Stimulated activated CD4-positive, alpha-beta T cell treated with anti-CD3 and anti-CD28 coated beads, Interleukin-15, amount 100 ng/mL, for 24 hours (primary cell): ENCODE measurements at places on chromosomes 6 and 20.

DNA sequence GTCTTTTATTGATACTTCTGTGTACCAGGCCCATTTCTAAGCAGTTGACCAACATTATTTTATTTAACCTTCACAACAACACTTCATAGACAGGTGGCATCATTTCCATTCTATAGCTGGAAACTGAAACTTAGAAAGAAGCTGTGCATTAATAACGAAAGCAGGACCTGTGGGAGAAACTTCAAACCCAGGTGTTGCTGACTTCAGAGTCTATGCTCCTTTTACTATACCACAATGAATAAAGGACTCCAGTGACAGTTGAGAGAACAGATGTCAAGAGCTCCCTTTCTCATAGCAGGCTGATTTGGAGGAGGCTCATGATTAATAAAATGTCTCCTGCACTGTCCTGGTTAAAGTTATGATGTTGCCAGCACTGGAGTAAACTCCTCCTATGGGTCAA is 56.6 kb upstream of the POU3F2 start:
- DNase-seq = no peak

DNA sequence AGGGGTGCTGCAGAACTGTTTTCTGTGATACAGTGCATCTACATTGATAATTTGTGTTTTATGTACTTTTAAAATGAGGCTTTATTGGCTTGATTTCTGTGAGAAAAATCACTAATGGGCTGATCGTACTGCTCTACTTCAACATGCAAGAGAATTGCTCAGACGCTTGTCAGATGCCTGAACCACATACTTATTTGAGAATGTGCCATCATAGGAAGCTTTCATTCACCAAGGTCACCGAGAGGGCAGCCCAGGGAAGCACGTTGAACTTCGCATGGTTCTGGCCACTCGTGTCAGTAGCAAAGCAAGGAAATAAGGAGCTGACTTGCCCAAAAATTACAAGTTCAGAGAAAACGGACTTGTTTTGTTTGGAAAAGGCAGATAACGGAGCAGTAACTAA is 168.5 kb upstream of the AKAP12 start:
- DNase-seq = no peak

- DNase-seq = no peak
Measured at GRCh38 chr20:34124469-34125249, 12.6 kb upstream of the EIF2S2 start.

DNA sequence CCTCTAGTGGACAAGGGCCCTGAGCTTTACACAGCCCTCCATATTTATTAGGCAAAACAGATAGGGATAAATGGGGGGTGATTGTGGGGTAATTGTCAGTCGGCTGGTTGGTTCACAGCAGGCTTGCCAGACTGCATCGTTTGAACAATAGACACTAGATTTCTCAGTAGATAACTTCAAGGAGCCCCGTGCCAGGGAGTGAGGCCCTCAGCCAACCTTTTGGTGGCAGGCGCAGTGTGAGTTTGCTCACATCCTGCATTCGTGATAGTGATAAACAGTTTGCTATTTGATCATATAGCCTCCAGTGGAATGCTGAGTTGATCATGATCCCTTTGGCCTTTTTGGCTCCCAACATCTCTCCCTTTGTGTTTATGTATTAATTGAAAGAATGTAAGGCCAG is 3.6 kb upstream of the ABHD12 start:
- no peak for DNase-seq

GRCh38 chr20:13430346-13431002 is 208.3 kb downstream of the TASP1 start:
- DNase-seq = peak; percentile 30

GRCh38 chr6:167232356-167232755 is 58.8 kb upstream of the UNC93A start:
- no peak for DNase-seq

DNA sequence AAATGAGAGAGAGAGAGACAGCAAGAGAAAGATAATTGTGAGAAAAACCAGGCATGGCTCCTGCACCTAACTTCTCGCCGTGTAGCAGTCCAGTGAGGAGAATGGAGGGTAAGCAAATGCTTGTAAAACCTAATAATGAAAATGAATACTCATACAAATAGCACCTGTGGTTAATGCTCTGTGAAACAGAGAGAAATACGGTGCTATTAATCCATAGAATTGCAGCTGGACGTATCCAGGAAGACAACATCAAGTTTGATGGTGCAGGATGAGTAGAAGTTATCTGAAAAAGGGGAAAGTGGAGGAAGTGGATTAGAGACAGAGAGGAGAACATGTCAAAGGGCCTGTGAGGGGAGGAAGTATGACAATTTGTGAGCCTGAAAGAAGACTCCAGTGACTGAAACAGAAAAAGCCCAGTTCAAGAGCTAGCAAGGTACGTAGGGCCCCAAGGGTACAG is 89.4 kb upstream of the PAK5 start:
- DNase-seq = no peak

DNA sequence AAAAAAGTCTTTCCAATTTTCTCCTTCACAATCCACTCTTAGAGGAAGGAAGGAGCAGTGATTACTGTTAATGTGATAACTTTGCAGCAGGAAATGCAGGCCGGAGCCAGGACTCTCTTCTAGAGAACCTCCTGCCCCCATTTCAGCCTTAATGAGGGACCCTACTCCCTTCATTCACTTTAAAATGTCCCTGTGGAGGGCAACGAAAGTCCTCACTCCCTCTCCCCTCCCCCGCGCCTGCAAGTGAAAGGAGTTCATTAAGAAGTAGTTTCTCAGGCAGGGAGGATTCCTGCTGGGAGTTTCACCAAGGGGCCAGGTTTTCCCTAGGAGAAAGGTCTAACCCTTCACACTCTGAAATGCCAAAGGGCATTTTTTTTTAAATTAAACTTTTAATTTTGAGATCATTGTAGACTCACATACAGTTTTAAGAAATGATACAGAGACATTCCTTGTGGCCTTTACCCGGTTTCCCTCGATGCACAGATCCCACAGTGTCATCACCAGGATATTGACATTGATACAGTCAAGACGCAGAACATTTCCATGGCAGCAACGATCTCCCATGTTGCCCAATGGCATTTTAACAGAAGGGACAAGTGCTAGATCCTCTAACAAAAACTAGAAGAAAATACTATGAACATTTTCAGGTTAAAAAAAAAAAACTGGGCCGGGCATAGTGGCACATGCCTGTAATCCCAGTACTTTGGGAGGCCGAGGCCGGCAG is 6.8 kb upstream of the COMMD7 start:
- DNase-seq = no peak

GRCh38 chr6:56510984-56511531 is 131.6 kb downstream of the DST start:
- no peak for DNase-seq

GRCh38 chr20:54131675-54132611 is 41.8 kb downstream of the CYP24A1 start:
- no peak for DNase-seq

GRCh38 chr6:53119349-53119748 is 29.3 kb downstream of the GCM1 start:
- no peak for DNase-seq

DNA sequence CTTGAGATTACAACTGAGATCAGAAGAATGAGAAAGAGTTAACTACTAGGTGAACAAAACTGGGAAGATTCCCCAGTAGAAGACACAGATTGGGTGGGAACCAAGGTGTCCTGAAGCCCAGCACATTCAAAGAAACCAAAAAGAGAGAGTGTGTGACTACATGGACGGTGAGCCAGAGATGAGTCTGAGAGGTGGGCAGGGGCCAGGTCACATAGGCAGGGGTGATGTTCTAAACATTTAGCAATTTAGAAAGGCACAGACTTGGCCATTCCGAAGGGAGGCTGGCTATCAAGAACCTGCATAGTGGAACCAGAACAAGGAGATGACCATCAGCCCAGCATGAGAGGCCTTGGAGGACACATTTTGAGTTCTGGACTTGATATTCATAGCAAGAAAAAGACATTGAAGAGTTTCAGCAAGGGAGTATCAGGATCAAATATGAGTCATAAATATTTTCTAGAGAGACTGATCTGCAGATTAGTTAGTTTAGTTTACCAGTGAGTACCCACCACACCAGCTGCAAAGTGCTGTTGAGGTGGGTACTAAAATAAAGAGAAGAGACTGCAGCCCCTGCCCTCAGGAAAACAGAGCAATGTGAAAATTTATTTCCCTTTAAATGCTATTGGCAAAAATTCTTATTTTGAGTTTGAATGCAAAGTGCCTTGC is 340.5 kb upstream of the PRDM1 start:
- no peak for DNase-seq

- no peak for DNase-seq
Measured at GRCh38 chr6:80502871-80503270, 396.4 kb downstream of the BCKDHB start.

DNA sequence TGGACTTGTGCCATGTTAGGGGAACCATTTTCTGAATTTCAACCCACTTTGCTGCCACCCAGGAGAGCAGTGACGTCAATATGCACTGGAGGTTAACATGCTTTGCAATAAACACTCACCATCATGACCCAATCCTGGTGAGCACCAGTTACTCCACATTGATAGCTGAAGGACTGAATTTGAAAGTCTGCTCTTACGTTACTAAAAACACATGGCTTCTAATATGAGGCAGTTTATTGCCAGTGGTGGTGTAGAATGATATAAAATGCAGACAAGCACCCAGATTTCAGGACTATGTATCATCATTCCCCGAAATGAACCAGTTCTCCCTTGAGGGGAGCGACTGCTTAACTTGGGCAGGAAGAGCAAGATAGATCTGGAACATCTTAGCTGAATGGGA is 23.8 kb downstream of the RFPL4B start:
- DNase-seq = no peak

GRCh38 chr6:144840619-144841018 is 555.5 kb downstream of the UTRN start:
- DNase-seq = no peak

- no peak for DNase-seq
Measured at GRCh38 chr6:14929291-14929690, 316.6 kb upstream of the JARID2 start.

DNA sequence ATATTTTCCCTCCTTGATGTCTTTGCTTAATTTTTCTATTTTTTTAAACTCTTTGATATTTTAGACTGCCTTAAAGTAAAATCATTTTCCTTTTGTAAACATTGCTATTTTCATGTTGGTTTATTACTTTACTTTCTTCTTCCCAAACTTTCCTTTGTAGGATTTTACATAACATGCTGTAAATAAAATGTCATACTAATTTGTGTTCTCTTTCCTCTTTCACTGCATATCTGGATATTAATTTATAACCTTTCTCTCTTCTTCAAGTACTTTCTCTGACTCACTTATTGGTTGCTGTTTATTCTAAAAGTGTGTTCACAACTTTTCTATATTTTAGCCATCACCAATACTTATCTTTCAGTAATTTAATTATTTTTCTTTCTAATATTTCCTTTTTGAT is 9.3 kb upstream of the POM121L2 start:
- DNase-seq = no peak

GRCh38 chr6:55958790-55959189 is 83.4 kb upstream of the BMP5 start:
- no peak for DNase-seq

GRCh38 chr20:43666376-43667328 is at the start of gene MYBL2:
MYBL2 (plus strand) TSS chr20:43667114; CDS start chr20:43667284, 170 bp downstream.
- peak; percentile 77 for DNase-seq

DNA sequence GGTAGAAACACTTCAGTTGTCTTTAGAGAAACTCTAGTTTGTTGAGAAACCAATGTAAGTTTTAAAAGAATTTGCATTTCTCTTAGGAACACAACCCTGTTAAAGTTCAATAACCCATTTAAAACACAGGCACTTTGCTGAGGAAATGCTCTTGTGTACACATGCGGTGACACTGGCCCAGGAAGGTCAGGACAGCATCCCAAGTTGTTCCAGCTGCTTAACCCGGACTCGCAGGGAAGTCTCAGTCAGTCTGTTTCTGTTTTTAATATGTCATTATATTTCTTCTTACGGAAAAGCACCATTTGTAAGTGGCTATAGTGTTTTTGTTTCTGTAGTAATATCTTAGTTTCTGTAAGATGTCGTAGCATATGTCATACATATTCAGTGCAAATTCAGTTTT is 36.9 kb downstream of the RIN2 start:
- no peak for DNase-seq

DNA sequence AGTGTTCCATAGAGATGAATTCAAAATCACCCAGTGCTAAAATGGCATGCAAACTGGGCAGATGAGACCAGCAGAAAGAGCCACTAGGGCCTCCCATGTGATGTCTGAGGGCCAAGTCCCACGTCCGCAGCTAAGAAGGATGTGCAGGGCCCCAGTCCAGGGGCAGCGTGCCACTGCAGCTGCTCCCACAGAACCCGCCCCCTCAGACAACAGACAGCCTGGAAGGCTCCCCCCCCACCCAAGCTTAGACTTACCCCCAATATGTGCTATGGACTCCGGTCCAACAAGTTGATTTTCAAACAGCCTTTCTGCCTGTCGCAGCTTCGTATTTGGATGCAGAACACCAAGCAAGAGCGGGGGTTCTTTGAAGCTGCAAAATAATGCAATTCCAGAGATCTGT is 14.0 kb downstream of the APMAP start:
- no peak for DNase-seq

DNA sequence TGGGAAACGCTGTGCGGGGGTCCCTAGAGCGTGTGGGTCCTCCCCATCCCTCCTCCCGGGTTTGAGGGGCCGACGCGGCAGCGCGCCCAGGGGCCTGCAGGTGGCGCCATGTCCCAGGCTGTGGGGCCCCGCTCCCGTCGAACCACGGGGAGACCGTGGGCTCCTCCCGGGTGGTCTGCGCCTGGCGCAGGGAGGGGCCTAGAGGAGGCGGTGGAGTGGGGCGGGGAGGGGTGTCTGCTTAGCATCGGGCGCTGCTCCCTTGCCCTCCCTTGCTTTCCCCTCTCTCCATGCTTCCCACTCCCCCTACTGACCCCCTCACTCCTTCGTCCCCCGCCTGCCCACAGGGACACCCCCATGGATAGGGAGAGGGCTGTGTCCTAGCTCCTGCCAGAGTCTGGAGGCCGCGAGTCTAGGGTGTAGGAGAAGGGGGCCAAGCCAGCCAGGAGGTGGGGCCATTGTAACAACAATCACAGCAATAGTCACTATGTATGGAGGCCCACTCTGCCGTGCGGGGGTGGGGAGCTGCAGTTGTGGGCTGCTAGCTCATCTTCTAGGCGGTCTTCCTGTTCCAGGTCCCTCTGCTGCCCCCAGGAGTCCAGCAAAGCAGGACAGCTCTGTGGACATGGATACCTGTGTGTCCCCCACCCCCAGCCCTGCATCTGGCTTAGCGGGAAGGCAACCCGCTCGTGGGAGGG is 51.7 kb downstream of the CHMP4B start:
- DNase-seq = peak; percentile 58

GRCh38 chr20:846894-847278 is 13.4 kb downstream of the FAM110A start:
- peak; percentile 65 for DNase-seq
